Transverse colon (tissue), 4 donors: ENCODE measurements at places on chromosomes 1 and 21.

DNA sequence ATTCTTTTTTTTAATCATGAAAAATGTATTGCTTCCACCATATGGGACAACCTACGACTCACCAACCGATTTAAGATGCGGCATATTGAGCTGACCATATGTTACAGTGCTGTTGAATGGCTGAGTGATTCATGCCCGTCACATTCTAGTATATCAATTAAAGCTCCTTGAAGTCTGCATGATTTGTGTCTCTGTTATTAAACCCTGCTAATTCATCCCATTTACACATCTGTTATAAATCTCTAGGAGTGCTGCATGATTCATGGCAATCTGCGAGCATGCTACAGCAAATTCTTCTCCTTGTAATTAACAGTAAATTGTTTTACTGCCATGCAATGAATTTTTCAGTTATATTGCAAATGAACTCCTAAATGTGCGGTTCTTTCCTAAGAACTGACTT lies 239.8 kb downstream of the USH2A start:
- no peak for DNase-seq

DNA sequence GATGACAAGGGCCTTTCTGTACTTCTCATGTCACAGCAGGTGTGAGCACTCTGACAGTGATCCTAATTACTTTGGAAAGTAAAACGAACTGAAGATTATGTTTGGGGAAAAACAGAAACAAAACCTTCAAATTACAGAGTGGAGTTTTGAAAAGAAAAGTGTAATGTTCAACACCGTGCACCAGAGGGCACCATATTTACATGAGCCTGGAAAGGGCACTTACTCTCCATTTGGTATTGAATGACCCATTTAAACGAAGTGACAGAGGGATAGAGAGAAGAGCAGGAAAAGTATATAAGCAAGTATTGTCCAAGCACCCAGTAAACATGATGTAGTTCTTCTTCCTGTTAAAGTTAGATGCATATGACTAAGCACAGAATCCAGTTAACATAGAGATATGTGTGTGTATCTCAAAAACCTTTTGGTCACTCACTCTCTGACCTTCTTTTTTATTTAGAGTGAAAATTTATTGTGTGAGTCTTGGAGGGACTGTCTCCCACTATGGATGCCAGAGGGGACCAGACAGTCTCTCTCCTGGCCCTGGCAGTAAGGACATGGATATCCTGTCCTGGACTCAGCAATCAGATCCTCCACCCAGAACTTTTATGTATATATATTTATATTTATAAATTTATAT lies 3.8 kb upstream of the RGSL1 start:
- DNase-seq, result peak; percentile 16

GRCh38 chr1:200336901-200337391 lies 72.9 kb downstream of the ZNF281 start:
- no peak for DNase-seq

GRCh38 chr1:14944471-14944985 lies 209.0 kb upstream of the TMEM51 start:
- DNase-seq, result no peak

DNA sequence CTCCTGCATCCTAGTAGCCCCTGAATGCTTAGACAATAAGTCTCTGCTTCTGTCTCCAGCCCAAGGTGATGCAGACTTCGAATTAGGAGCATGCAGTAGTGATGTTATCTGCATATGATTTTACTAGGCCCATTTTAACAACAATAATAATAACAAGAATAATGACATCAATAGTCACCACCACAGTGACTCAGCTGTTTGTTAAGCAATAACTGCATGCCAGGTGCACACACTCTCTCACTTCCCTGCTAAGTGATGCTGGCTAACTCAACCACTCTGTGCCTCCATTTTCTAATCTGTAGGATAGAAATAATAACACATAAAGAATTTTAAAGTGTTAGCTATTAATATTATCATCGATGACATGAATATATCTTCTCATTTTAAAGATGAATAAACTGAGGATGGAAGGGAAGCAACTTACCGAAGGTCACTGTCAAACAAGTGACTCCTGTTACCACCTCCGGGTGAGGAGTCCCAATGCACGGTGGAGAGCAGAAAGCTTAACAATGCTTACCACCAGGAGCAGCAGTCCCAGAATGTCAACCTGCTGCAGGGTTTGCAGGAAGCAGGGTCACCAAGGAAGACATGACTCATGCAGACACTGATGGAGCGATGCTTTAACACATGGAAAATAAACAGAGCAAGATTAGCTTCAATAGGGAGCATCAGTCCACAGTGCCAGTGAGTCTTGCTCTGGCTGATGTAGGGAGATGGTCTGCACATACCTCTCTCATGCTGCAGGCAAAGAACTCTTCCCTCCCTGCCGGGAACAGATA lies 290.2 kb downstream of the SPATA17 start:
- DNase-seq, result no peak

- peak; percentile 26 for DNase-seq
These were observed 21.5 kb upstream of the ARHGAP29 start for GRCh38 chr1:94258873-94259331.

- DNase-seq, result no peak
These were observed 749 bp upstream of the TMEM39B start for GRCh38 chr1:32071758-32072621.

DNA sequence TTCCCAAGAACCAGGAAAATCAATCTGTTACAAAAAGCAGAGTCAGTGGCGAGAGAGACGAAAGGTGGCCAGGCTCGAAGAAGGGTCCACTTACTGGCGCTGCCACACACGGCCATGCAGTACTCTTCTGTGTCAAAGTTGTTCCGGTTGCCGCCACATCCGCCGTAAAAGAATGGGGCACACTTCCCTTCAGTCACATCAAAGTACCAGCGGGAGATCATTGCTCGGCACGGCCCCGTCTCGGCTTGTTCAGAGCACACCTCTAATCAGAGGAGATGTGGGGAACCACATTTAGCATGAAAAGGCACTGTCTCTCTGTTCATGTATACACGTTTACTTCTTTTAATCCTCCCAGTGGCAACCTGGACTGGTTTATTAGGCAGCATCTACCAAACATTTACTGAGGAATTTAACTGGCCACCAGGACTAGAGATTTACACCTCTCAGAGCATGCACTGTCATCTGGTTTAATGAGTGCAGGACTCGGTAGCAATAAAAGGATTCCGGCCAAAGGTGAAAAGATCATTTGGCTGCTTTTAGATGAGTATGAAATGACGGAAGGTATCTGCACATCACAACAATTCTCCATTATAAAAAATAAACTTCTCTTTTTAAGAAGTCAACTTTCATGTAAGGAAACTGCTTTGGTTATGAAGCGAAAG lies 170.5 kb downstream of the APP start:
- DNase-seq, result peak; percentile 42

GRCh38 chr1:77412069-77412819 lies 130.4 kb downstream of the AK5 start:
- DNase-seq, result no peak

DNA sequence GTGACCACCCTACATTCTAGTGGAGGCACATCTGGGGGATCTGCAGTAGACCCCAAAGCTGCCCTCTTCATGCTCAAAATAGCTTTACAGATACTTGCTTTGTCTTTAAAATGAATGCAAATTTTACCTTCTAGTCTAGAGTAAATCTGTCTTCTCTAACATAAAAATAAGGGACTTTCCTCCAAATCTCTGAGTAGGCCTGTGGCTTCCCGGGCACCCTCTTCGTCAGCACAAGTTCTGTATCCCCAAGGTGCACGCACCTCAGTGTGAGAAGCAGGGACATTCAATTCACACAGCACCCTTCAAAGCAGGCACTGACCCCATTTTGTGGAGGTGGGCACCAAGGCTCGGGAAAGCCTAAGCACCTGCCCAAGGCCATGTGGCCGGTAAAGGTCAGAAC lies 19.0 kb downstream of the MEF2D start:
- DNase-seq, result no peak

- DNase-seq, result no peak
These were observed 46.8 kb upstream of the LAPTM5 start for GRCh38 chr1:30804352-30804751.

DNA sequence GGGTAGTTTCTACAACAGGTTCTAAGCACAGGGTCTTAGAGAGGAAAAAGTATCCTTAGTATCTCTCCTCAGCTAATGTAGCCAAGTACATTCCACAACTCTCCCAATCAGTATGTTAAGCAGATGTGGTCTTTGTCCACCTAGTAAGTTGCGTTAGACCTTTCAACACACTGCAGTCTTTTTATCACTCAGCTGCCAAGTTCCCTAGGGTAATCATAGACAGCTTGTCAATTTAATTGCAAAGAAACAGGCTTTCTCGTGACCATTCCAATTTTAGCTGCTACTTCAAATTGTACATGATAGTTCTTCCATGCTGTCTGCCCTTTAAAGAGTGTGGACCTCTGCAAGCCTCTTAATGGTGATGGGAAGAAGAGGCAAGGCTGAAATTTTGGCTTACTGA lies 211.8 kb upstream of the PKN2 start:
- no peak for DNase-seq

- no peak for DNase-seq
These were observed 5.4 kb upstream of the ZNF281 start for GRCh38 chr1:200415227-200415626.
